ENCODE measurements at places on chromosomes 2 and 18.
A peak's percentile ranks its signal among the peaks of the same experiment; 100 is the strongest.

- DNase-seq: no peak
Measured at GRCh38 chr18:79801641-79802040, 3.9 kb downstream of the KCNG2 start.

GRCh38 chr2:226802573-226802972 lies 3.0 kb upstream of the IRS1 start:
- DNase-seq: no peak

- no peak for DNase-seq
Measured at GRCh38 chr18:58205443-58206160, 161.6 kb downstream of the NEDD4L start.

DNA sequence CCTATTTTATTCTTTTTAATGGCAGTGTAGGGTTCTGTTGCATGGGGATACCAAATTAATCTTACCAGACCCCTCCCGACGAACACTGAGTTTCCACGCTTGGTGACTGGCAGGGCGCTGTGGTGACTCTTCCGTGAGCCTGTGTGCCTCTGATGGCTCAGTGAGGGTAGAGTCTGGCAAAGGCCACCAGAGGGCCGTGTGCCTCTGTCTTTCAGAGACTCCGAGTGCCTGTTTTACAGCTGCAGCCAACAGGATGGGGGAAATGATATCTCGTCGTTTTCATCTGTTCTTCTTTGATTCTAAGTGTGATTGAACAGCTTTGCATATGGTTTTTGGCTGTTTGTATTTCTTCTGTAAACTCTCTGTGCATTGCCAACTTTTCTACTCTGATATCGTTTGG lies 99.8 kb downstream of the ZNF236 start:
- peak; percentile 16 for DNase-seq

GRCh38 chr2:240237609-240238174 lies 97.2 kb upstream of the OTOS start:
- no peak for DNase-seq

GRCh38 chr2:1862608-1863280 lies 118.4 kb upstream of the PXDN start:
- DNase-seq: no peak

DNA sequence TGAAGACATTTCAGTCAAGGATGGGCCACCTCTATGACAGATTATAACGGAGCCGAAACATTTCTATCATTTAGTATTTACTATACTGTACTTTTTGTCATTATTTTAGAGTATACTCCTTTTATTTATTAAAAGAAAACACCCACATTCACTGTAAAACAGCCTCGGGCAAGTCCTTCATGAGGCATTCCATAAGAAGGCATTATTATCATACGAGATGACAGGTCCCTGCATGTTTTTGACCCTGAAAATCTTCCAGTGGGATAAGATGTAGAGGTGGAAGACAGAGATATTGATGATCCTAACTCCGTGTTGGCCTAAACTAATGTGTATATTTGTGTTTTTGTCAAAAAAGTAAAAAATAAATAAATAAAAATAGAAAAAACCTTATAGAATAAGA lies 245.0 kb downstream of the MTX2 start:
- DNase-seq: no peak

DNA sequence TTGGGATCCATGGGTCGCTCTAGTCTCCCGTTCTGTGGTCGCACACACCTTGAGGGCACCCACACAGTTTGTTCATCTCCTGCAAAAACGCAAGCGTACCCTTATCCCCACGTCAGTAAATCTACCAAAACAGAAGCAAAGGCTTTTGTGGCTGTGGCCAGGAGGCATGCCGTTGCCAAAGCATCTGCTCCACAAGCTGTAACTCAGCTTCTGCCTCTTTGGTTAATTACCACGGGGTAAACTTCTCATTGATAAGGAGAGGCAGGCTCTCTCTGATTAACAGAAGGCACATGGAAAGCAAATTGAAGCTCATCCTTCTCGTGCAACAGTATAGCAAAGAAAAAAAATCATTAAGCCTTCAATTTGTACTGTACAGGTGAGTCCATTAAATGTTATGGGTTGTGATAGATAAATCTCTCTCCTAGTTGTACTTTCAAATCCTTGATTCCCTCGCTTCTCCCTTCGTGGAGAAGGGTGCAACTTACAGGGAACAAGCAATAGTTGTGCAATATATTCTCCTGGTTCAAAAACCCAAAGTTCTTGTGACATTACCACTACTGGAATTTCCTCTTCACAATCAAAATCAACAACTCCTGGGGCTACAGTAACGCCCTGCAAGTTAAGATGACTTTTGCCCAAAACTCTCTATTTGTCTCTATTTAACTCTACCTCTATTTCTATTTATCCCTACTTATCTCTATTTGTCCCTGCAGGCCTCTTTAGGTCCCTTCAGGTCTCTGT lies 10.3 kb downstream of the PECR start:
- DNase-seq: no peak

GRCh38 chr2:119086327-119086726 lies 72.2 kb downstream of the C1QL2 start:
- no peak for DNase-seq

DNA sequence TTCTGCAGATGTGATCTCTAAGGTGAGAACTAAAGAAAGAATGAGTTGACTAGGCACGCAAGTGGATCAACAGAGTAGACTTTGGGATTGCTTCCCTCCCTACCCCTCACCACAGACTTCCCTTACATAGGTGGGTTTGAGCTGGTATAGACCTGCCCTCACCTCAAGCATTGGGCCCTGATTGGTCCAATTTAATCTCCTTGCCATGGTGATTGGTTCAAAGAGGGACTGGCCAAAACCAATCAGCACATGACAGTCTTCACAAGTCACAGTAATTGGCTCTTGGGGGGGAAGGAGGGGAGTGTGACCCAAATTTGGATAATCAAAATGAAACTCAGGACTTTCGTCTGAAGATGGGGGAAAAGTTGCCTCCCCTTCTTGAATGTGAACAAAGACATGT lies 36.6 kb upstream of the LNPK start:
- DNase-seq: no peak

DNA sequence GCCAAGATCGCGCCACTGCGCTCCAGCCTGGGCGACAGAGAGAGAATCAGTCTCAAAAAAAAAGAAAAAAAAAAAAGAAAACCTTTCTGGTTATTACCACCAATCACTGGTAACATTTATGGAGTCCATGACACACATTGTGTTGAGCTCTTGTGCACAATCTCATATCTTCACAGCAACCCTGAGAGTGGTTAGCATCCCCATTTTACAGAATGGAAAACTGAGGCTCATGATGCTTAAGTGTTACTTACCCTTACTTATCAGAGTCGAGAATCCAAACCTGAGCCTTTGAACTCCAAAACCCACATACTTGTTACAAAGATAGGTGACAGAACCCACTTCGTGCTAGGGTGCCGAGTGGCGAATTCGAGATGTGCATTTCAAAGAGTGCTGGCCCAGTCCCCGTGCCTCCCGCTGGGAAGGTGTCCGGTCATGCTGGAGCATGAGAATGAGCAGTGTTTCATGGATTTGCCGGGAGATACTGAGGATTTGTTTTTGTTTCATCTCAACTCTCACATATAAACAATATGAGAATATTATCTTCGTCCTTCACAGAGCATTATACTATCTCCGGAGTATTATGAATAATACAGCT lies 50.9 kb downstream of the CYP27C1 start:
- DNase-seq: no peak

DNA sequence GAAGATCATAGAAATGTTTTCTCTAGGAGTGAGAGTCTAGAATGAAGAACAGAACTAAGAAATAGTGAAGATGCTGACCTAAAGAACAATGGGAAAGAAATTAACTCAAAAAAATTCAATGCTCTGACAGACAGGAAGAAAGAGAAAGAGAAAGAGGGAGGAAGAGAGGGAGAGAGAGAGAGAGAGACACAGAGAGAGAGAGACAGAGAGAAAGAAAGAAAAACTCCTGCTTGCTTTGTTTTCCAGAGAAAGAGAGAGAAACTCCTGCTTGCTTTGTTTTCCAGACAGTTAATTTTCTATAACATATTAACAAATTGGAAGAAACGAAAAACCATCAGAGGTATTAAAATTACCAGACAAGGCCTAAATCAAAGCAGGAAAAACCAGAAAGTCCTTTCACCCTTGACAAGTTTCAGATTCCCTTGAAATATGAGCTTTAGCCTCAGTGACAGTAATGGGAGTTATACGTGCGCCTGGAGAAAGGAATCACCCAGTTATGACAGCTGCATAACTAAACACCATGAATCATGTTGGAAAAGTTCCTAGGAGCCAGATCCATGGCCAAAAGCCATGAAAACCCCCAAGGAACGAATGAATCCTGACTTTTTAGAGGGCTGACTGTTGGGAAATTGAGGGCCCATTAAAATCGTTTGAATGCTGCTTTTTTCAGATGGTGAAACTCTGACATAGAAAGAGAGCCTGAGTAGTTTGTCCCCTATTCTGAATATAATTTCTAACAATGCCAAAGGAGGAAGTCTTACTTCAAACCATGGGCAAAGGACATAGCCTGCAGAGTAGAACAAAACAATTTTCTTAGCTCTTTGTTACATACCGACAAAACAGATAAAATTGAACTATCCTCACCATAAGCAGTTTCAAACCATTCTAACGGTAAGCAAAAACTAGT lies 228.6 kb upstream of the CHST9 start:
- DNase-seq: peak; percentile 53

- no peak for DNase-seq
Measured at GRCh38 chr2:191866675-191867506, 20.0 kb upstream of the CAVIN2 start.

DNA sequence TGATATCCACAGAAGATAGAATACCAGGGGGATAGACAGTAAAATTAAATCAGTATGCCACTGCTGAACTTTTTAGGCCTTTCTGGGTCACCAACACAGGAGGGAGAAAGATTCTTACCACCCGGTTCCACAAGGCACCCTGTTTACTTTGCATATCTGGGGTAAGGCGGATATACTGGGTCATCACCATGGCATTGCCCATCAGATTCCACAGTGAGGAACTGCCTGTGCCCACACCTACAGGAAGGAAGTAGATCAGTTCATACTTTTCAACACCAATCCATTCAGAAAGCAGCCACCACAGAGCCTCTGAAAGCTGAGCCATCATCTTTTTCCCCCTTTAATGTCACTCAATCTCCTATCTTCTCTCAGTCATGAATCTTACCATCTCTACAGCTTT lies 2.0 kb downstream of the LMAN2L start:
- no peak for DNase-seq

GRCh38 chr2:2191110-2191707 lies 139.9 kb downstream of the MYT1L start:
- DNase-seq: no peak

DNA sequence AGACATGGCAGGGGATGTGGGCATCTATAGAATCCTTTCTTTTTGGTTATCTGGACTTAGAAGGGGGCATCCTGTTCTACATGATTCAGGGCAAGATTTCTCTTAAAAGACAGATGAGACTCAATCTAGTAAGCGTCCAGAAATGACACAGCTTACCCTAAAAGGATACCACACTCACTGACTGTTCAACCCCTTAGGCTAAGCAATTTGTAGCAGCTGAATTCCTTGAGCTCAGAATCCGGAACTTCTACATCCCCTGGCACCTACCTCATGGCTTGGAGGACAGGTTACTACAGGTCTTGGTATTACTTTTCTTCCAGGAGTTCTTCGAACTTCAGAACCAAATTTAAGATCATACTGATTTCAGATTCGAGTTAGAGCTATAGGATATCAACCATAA lies 138.4 kb downstream of the LAMA3 start:
- no peak for DNase-seq

- DNase-seq: no peak
Measured at GRCh38 chr2:215839309-215839708, 174.0 kb downstream of the MREG start.

DNA sequence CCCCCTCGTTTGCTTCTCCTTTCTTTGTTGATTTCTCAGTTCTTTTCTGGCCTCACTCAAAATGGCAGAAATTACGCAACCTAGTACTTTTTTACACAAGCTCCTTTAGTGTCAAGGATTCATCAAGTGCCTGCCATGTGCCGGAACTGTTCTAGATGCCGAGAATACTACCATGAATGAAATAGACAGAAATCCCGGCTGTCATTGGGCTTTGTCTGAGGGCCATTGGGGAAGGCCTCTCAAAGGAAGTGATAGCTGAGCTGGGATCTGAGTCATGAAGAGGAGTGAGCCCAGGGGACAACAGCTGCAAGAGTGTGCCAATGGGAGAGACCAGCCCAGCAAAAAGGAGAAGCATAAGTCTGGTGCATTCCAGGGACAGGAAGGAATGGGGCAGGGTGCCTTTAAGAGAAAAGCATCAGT lies 34.3 kb upstream of the PPP1CB start:
- DNase-seq: no peak

DNA sequence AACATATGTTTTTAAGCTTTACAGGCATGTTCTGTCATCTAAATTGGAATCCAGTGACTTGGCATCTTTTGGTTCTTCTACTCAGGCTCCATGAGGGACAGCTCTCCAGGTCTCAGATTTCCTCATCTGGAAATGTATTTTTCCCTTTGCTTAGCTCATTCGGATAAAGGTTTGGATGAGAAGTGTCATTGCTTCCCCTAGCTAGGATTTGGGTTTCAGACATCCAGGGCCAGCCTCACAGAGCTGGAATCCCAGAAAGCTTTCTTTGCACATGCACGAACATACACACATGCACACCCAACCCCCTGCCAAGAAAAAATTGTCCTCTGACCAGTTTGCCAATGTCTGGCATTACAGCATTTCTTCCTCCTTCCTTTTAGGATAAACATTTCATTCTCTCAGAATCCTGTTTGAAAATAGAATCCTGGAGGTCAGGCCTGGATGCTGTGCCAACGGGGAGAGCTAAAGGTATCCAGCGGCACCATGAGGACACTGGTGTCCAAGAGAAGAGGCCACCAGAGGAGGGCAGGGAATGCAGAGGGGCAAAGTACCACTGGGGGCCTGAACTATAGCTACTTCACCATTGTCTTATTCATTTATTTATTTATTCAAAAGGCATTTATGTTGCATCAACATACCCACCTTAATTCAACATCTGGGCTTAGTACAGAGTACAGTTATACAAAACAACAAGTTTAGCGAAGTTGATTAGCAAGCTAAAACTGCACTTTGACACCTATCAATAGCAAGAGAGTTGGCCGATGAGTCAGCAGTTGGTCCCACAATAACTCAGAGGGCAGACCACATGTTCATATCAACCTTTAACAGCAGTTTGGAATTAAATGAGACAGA lies 97.9 kb upstream of the ATL2 start:
- DNase-seq: no peak

DNA sequence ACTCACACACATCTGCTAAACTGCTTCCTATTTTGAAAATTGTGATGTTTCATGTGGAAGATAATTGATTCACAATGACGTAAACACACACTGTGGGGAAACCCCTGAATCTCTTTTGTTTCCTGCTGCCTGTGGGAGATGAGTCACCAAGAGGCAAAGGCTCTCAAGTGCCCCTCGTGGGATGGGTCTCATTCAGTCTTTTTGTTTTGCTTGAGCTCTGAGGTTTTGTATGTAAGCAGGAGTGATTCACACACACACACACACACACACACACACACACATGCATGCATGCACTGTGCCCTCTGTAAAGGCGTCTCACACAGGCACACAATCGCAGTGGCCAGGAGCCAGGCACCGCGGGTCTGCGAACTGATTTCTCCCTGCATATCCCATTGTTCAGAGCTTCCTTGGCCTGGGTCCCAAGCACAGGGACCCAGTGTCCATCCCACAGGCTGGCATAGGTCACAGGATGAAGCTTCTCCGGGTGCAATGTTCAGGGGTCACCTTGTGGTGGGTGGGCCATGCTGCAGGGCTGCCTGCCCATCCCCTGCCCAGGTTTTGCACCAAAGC lies 12.1 kb upstream of the ARHGEF4 start:
- no peak for DNase-seq

GRCh38 chr2:206820807-206821206 lies 55.4 kb downstream of the FASTKD2 start:
- DNase-seq: no peak

Measured in left renal pelvis (tissue), 4 donors.